ENCODE measurements at places on chromosomes 3 and 15.

DNA sequence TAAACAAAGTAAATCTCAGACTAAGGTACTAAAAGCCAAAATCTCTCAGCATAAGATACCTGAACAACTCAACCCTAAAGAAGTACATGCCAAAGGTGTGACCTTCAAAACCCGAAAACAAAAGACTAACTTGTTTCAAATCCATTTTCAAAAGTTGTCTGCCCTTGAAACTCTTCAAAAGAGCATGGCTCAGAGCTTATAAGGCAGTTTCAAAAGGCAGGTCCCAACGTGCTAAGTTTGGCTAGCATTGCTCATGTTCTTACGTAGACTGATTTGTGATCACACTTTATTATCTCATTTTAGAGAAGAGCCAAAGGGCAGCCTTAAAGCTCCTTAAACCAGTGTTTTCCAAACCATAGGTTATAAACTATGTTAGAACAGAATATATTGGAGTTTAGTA lies 112.2 kb downstream of the FEZF2 start:
- no peak for DNase-seq

- no peak for DNase-seq
These were observed 61.9 kb upstream of the C3orf80 start for GRCh38 chr3:160163229-160163878.

- no peak for DNase-seq
These were observed 24.1 kb downstream of the PLCL2 start for GRCh38 chr3:16908896-16909295.

- DNase-seq, result no peak
These were observed 79.7 kb downstream of the DZIP3 start for GRCh38 chr3:108669208-108669607.

DNA sequence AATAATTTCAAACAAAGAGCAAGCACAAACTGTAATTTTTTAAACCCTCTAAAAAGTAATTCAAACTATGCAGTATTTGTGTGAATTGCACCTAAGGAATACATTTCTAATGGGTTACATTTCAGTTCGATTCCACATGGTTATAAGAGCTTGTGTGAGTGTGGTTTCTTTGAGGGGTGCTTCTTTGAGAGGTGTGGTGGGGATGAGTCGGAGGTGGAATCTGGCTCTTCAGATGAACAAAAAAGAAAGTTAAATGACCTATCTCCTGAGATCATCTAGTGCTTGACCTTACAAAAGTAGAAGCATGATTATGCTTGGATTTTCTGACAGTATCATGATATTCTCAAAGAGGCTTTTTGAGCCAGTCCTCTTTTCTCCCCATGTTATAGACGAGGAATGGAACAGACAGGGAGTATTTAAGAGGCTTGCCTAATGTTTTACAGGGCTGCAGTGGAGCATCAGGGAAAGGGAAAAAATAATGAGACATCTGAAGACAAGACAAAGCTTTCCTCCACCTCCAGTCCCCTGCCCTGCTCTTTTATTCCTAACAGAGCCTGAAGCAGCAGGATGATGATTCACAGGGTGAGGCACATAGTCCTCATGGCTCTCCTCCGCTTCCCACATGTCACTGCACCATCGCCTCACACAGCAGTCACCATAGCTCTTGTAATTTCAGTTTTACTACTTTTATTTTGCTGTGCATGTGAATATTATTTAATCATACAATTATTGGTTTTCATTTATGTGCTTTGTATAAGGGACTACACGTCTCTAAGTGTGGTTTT lies 82.0 kb downstream of the LYSMD4 start:
- no peak for DNase-seq

GRCh38 chr15:52343831-52344230 lies 48.2 kb upstream of the MYO5C start:
- DNase-seq, result no peak

- no peak for DNase-seq
These were observed 260.4 kb upstream of the KCNMB2 start for GRCh38 chr3:178275793-178276192.

All from NCI-H1694 (cell line).